Left lung (tissue), 14 donors: ENCODE measurements at places on chromosomes 4 and X. TPM values are rescaled to one million over a fixed set of nuclear protein-coding genes. Genes with fewer than 3 reads are reported as not detected.

DNA sequence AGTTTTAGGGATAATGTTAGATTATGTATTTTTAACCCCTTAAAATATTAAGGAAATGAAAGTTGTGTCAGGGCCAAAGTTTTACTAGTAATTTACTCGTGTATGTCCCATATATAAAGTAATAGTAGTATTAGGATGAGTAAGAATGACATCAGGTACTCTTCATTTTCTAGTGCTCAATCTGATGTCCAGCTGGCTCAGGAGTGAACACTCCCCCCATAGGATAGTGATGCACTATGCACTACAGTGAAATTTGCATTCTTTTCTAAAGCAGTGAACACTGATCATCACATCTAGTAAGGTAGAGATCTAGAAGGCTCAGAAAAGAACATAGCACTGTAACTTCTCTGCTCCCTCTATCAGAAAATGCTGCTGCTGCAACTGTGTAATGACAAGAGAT is 409.7 kb downstream of the GLUD2 start:
- DNase-seq, result no peak

DNA sequence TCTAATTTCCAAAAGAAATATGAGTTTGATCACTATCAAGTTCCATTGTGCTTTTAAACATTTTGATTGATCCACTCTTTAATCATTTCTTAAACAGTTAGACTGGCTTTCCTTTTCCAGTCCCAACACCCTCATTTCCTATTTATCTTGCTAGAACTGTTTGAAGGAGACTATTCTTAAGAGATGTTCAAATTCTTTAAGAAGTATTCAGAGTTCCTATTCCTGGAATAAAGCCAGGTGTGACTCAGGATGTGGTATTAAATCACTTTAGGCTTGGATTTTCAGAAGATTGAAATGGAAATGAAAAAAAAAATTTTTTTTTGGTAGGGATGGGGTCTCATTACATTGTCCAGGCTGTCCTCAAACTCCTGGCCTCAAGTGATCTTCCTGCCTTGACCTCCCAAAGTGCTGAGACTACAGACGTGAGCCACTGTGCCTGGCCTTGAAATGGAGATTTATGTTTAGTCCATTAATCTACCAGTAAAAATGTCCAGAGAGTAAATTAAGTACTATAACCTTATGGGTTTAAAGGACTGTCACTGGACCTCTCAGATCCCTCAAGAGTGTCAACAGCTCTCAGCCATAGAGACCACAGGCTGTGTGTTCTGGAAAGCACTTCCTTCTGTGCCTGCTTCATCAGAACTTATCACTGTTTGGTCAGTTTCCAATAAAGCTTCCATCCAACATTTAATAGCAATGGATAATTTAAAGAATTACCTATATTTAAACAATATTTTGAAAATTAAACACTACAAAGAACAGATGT is 90.7 kb downstream of the CDS1 start:
- DNase-seq, result no peak

DNA sequence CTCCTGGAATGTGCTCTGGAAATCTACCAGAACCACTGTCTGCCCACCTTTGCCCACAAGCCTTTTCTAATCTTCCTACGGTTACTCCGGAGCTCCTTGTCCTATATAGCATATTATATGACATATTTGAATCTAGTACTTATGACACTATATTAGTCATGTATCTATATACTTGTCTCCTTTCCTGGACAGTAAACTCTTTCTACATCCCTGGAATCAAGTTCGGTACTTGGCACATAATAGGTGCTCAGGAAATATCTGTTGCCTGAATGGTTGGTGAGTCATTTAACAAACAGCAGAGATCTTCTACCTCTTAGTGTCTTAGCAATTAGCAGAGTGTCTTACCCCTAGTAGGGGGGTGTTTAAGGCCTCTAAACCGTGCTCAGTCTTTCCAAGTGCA is 123.6 kb downstream of the RELL1 start:
- DNase-seq, result no peak

DNA sequence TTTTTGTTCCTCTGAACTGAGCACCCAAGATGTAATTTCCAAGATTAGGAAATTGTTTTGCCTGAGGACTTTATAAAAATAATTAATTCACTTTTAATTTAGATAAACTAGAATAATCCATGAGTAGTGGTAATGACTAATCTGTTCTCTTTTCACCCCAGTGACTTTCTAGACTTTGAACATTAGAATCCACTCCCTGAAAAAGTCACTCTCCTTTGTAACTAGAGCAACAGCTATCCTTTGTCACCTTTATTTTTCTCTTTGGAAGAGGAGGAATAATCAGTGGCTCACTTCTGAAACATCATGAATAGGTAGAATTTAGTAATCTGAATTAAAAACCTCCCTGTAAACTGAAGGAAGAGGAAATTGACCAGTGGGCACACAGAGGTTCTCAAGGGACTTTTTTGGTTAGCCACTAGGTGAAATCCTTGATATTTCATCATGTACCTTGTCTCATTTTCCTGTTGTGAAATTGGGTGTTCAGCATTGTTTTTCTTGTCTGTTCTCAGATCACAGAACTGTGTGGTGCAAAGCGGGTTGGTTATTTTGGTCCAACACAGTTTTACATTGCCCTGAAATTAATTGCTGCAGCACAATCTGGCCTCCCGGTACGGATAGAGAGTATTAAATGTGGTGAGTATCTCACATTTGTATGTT is 59.4 kb downstream of the REPS2 start:
- DNase-seq, result no peak

The MED12 gene
- total RNA-seq, result 37.0 TPM

The SSX1 gene
- total RNA-seq, result not detected
